Naive thymus-derived CD8-positive, alpha-beta T cell (primary cell): ENCODE measurements at places on chromosomes 2 and 18.

DNA sequence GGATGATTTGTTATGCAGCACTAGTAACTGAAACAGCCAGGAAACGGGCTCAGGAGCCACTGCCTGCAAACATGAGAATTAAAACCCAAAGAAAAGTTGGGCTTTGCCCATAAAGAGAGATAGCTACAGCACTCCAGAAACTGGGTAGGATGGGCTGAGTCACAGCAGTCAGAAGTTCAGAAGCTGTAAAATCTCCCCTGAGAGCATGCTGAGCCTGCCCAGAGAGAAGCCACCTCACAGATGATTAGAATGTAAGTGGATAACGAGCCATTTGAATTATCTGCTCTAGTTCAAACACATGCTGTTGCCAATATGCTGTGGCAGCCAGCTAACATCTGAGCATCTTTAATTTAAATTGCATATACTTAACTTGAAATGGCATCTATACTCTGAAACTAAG is 388.1 kb upstream of the ACVR2A start:
- DNase-seq: no peak

DNA sequence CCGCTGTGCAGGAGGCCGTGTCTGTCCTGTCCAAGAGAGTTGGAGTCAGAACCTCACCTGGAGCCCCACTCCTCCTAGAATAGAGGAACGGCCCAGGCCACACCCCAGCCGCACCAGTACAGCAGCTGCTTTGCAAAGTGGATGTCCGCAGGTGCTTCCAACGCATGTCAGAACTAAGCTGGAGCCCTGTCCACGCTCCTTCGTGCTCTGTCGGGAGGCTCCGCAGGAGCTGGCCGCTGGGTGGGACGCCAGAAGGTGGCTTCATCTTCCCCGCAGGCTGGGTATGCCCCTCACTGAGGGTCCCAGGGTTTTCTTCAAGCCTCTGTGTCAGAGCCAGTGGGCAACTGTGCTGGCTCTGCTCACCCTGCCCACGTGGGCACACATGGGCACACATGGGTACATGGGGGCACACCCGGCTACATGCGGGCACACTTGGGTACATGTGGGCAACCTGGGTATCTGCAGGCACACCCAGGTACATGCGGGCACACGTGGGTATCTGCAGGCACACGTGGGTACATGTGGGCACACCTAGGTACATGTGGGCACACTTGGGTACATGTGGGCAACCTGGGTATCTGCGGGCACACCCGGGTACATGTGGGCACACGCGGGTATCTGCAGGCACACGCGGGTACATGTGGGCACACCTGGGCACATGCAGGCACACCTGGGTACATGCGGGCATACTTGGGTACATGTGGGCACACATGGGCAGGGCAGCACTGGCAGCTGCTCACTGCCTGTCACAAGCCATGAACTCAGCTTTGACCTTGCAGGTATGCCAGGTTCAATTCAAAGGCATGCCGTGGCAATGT is 67.1 kb upstream of the CTDP1 start:
- no peak for DNase-seq

DNA sequence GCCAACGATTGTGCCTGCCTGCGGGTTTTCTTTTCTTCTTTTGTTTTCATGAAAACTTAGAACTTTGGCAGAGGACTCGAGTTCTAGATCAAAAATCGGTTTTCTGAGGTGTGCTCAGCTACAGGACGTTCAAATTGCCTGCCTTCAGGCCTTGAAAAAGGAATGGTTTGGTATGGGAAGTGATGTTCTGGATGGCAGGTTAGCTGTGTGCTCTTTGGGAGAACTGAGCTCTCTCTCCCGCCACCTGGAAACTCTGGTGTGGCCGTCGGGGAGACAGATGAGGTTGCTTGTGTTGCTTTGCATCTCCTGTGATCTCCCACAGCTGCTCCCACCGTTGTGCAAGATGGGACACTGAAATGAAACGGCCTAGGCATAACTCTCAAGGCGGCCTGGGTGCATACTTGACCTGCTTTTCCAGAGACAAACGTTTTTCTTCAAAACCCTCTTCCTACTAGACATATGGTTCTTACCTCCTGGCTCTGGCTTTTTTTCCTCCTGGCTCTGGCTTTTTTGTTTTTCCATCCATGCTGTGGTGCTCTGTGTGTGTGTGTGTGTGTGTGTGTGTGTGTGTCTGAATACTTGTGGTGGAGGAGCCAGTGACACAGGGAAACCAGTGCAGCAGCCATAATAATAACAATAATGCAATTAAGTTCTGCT is 2.0 kb downstream of the FMNL2 start:
- no peak for DNase-seq

DNA sequence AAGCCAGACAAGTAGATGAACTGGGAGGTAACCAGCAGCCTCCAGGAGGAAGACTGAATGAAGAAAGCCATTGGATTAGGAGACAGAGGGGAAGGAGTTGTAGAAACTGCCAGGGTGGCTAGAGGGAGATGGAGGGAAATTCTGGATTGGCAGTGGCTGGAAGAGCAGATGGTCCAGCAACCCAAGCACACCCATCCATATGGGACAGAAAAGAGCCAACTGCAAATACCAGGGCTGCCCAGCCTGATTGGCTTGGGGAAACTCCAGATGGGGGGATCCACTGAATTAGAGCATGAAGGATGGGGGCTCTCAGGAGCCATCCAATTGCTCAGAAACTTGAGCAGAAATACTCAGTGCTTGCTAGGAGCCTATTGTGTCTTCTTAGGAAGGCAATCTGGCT is 173.5 kb upstream of the EPB41L3 start:
- DNase-seq: no peak

DNA sequence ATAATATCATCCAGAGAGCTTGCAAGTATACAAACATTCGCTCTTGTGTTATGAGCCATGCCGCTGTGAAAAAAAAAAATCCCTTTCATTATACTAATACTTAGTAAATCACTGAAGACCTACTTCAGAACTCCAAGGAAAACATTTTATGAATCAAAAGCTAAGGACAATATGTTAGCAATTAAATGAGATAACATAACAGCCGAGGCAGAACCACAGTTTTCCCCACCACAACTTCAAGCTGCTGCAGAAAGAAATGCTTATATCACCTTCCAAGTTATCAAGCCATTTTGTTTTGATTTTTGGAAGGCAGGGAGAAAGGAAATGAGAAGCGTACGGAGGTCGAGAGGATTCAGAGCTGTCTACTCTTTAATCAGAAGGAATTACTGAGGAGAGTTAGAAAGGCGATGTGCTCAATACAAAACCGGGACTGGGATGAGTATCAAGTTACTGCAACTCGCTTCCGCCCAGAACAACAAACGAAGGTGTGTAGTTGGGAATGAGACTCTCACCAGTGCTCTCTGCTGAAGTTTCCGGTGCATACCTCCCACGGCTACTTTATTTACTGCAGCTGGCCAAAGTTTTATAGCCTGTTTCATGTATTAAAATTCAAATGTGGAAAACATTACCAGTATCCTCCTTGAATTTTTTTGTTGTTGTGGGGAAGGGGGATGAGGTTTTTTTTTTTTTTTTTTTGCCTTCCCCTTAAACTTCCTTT is 292.2 kb upstream of the CCDC68 start:
- no peak for DNase-seq

DNA sequence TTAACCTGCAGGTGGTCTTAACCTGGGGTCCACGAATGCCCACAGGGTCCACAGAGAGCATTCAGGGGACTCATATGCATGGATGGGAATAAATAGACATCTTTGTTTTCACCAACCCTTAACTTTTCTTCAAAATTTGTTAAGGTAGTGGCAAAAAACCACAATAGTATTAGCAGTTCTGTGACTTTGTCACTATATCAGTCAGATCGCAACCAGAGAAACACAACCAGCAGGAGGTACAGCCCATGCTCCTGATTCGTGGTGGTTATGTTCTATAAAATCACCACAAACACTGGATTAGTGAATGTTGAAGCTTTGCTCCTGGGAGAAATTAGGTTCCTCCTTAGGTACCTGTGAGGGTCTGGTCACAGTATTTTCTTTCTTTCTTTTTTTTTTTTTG is 31.6 kb downstream of the B3GNT7 start:
- DNase-seq: no peak

DNA sequence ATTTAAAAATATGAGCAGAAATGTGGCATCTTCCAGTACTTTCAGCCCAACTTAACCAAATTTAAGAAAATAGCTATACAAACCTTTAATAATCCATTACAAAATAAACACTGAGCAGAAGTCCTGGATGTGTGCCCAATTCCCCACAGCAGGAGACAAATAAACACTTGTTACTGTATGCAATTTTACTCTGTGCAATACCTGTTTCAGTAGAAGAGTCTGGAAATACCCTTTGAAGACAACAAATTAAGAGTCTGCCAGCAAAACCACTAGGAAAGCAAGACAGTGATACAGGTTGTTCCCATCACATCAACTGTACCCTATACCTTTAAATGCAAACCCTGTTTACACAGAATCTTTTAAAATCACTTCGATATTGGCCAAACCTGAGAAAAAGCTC is 41.4 kb upstream of the RNU4ATAC start:
- DNase-seq: no peak

DNA sequence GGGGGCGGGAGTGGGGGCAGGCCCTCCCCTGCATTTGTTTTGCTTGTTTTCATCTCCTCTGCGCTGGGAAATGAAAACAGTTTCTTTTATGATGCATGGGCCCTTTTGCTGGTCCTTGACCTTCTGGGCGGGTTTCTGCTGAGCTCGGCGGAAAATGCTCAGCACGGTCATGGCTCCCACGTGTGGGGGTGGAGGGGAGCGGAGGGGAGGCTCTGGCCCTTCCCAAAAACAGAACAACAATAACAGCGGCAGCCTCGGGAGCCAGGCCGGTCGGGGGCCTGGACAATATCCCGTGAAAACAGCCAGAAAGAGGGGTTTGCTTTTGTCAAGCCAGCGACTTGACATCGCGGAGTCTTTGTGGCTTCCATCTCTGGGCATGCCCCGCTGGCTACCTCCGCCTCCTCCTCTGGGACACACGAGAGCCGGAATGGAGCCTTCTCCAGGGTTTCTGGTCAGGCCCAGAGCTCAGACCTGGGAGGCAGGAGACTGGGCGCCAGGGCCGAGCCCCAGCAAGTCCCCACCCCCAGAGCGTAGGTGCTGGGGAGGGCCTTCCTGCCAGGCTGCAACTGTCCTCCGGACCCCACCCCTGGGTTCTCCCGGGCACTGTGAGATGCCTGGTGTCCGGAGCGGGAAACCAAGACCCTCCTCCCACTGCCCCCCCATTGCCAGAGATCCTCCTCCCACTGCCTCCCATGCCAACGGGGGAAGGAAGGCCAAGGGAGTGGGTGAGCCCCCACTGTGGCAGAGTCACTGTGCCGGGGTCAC is 35.9 kb upstream of the SNED1 start:
- no peak for DNase-seq

GRCh38 chr18:78962098-78962497 is 17.5 kb upstream of the SALL3 start:
- DNase-seq: no peak

DNA sequence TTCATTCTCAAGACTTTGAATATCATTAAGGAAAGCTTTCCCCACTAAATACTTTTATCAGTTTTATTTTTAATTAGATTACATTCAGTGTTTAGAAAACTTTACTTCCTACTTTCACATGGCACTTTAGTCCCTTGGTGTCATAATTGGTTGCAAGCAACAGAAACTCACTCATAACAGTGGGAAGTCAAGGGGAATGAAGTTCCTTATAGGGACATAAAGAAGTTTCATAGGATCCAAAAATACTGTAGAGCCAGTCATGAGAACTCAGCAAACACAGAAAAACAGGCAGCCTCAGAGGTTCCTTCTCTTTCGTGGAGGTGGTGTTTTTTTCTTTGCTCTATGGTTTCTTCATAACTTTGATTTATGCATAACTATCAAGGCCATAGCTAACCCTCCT is 809.0 kb downstream of the BCL11A start:
- DNase-seq: no peak

- DNase-seq: no peak
Measured at GRCh38 chr2:95382686-95383634, 19.5 kb upstream of the FAHD2A start.

DNA sequence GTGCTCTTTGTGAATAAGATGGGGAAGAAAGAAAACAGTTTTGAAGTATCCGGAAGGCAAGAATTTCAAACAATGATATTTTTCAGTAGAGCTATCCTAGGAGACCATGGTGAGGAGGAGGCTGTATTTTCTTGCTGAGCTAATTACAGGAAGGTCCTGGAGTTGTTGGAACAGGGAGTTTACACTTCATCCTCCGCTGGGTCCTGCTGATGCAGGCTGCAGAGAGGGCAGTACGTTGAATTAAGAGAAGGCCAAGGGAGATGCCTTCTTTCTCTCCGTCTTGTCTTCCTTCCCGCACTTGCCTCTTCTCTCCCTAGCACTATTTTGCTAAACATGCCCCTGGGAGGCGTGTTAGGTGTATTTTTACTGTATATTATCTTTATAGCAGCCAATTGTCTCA is 60.0 kb upstream of the EDAR start:
- DNase-seq: no peak

DNA sequence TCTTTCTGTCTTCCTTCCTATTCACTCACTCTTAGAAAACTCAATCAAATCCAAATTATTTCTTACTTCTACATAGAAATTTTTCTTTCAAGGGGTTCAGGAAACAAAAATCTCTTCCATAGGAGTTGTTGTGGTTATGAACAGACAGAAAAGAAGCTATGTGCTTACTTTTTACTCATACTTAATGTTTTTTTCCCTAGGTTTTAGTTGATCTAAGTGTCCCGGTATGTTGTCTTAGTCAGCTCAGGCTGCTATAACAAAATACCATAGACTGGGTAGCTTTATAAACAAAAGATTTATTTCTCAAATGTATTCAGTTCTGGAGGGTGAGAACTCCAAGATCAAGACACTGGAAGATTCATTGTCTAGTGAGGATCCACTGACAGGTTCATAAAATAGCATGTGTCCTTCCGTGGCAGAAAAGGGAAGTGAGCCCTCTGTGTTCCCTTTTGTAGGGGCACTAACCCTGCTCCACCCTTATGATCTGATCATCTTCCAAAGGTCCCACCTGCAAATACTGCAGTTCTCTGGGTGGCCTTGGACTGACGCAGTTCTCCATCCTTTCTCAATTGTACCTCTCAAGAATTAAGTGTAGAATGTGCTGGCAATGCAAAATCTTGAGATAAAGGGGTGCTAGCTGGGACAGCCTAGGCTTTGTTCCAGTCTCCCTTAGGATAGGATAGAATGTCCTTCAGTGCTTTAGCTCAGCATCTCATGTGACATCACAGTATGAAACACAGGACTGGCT is 14.4 kb upstream of the VRK2 start:
- DNase-seq: no peak

GRCh38 chr2:145288650-145289496 is 769.0 kb upstream of the ZEB2 start:
- no peak for DNase-seq

- DNase-seq: no peak
Measured at GRCh38 chr2:38515155-38516074, 87.3 kb downstream of the HNRNPLL start.
